ENCODE measurements at places on chromosomes 11 and 22. TPM values are rescaled to one million over a fixed set of nuclear protein-coding genes. Genes with fewer than 3 reads are reported as not detected.

ADAMTS8 gene
- 0.74 TPM for total RNA-seq

GRCh38 chr11:6318204-6318603 lies 2.1 kb downstream of the CAVIN3 start:
- DNase-seq, result no peak

CLTCL1 gene
- 2.9 TPM for total RNA-seq

NPAS4 gene
- total RNA-seq, result not detected

BIK gene
- 27.0 TPM for total RNA-seq

Data from Caki2 (cell line).